ENCODE measurements at places on chromosomes 7 and 10.

GRCh38 chr7:23014681-23015080, 751 bp upstream of the HYCC1 start:
- no peak for DNase-seq

GRCh38 chr7:109062798-109063197, 493.1 kb downstream of the DNAJB9 start:
- no peak for DNase-seq

- DNase-seq: no peak
Measured at GRCh38 chr7:24725554-24726241, 31.6 kb downstream of the GSDME start.

GRCh38 chr10:58756130-58756719, 243.6 kb downstream of the BICC1 start:
- DNase-seq: no peak

GRCh38 chr7:158120316-158120715, 467.3 kb downstream of the PTPRN2 start:
- no peak for DNase-seq

Data from stimulated activated CD8-positive, alpha-beta memory T cell treated with anti-CD3 and anti-CD28 coated beads, Interleukin-4, amount 100 ng/mL, for 4 hours (primary cell).